ENCODE measurements at places on chromosomes 6 and 20. TPM values are rescaled to one million over a fixed set of nuclear protein-coding genes. Genes with fewer than 3 reads are reported as not detected.

The HLA-DRA gene
- total RNA-seq = not detected

GRCh38 chr6:54897462-54898189 is 51.1 kb downstream of the FAM83B start:
- no peaks in the 10 kb centered on the region for H3K36me3 ChIP-seq
- no peak for DNase-seq
- no peaks in the 10 kb centered on the region for H3K27me3 ChIP-seq
- no peak overlapping the region for H3K4me3 ChIP-seq
- H3K4me1 ChIP-seq = peaks cover 3% of the 10 kb centered on the region

GRCh38 chr6:558089-558488 is 98.8 kb downstream of the HUS1B start:
- no peaks in the 10 kb centered on the region for H3K36me3 ChIP-seq
- no peaks in the 10 kb centered on the region for H3K4me1 ChIP-seq
- H3K27me3 ChIP-seq = no peaks in the 10 kb centered on the region
- DNase-seq = no peak
- no peak overlapping the region for H3K27ac ChIP-seq
- no peak overlapping the region for H3K4me3 ChIP-seq

DNA sequence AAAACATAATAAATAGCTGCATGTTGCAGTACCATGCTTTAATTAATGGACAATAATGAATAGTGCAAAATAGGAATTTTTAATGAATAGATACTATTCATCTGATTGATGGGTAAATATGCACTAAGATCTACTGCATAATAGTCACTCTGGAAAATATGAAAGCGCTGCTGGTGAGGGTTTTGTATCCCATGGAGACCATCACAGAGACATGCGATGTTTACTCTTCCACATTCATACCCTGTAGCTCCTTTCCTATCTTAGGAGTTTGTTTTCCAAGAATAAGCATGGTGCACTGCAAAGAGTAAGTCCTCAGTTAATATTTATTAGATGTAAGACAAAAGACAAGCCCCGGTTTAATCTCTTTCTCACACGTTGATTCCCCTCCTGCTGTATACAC is 81.4 kb downstream of the NRSN1 start:
- H3K36me3 ChIP-seq = no peaks in the 10 kb centered on the region
- DNase-seq = no peak
- no peaks in the 10 kb centered on the region for H3K4me1 ChIP-seq
- no peak overlapping the region for H3K27ac ChIP-seq
- peaks cover 2% of the 10 kb centered on the region for H3K27me3 ChIP-seq
